ENCODE measurements at places on chromosomes 11 and 22. TPM values are rescaled to one million over a fixed set of nuclear protein-coding genes. Genes with fewer than 3 reads are reported as not detected.

OR2AG1 gene
- total RNA-seq, result not detected

TPCN2 gene
- total RNA-seq, result 2.0 TPM

DNAJB13 gene
- total RNA-seq, result not detected

AQP11 gene
- total RNA-seq, result 15.3 TPM

NLRP14 gene
- not detected for total RNA-seq

GRCh38 chr11:112042161-112042960 lies 17.2 kb downstream of the DLAT start:
- DNase-seq, result no peak

- DNase-seq, result peak; percentile 27
Measured at GRCh38 chr11:118572981-118573550, 857 bp downstream of the ARCN1 start.

DNA sequence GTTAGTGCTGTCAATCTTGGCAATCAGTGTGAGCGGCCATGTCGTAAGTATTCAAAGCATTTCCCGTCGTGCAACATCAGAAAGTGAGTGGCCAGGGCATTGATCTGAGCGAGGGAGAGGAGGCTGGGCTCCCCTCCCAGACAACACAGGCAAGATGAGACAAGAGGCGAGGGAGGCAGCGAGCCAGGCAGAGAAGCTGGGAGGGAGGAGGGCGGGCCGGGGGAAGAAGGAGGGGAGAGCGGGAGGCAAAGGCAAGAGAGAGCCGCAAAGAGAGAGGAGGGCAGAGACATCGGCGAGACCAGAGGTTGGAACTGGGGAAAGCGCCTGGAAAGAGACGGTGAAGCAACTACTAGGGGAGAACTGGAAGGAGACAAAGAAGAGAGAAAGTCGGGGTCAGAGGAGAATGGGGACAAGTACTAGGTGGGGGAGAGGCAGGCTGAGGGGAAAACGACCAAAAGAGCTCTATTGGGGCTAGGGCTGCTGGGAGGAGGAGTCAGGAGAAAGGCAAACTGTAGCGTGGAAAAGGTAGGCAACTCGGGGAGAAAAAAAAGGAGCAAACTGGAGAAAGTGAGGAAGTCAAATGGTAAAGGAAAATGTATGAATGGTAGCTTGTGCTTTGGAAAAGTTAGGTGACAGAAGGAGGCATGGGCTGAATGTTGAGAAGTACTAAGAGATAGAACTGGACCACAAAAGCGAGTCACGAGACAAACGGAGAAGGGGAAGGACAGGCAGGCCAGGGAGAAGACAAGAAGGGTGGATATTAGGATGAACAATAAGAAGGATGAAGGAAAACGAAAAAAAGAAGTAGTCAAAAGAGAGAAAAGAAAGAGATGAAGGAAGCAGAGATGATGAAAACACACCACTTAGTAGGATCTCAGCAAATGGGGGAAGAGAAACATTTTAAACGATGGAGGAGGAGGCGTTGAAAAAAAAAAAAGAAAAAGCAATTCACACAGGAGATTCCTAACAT lies 130.5 kb upstream of the C11orf58 start:
- DNase-seq, result no peak

DNA sequence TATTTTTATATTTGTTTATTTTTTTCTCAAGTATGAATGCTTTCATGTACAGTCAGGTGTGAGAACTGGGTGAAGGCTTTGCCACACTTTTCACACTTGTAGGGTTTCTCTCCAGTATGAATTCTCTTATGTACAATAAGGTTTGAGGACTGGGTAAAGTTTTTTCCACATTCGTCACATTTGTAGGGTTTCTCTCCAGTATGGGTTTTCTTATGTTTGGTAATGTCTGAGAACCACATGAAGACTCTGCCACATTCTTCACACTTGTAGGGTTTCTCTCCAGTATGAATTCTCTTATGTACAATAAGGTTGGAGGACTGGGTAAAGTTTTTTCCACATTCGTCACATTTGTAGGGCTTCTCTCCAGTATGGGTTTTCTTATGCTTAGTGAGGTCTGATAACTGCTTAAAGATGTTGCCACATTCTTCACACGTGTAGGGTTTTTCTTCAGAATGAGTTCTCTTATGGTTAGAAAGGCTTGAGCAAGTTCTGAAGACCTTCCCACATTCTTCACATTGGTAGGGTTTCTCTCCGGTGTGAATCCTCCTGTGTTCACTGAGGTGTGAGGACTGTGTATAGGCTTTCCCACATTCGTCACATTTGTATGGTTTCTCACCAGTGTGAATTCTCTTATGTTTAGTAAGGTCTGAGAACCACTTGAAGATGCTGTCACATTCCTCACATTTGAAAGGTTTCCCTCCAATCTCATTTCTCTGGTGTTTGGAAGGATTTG lies 19.7 kb downstream of the ZNF195 start:
- no peak for DNase-seq

GRCh38 chr11:35588627-35589026 lies 29.6 kb upstream of the FJX1 start:
- DNase-seq, result no peak

DNA sequence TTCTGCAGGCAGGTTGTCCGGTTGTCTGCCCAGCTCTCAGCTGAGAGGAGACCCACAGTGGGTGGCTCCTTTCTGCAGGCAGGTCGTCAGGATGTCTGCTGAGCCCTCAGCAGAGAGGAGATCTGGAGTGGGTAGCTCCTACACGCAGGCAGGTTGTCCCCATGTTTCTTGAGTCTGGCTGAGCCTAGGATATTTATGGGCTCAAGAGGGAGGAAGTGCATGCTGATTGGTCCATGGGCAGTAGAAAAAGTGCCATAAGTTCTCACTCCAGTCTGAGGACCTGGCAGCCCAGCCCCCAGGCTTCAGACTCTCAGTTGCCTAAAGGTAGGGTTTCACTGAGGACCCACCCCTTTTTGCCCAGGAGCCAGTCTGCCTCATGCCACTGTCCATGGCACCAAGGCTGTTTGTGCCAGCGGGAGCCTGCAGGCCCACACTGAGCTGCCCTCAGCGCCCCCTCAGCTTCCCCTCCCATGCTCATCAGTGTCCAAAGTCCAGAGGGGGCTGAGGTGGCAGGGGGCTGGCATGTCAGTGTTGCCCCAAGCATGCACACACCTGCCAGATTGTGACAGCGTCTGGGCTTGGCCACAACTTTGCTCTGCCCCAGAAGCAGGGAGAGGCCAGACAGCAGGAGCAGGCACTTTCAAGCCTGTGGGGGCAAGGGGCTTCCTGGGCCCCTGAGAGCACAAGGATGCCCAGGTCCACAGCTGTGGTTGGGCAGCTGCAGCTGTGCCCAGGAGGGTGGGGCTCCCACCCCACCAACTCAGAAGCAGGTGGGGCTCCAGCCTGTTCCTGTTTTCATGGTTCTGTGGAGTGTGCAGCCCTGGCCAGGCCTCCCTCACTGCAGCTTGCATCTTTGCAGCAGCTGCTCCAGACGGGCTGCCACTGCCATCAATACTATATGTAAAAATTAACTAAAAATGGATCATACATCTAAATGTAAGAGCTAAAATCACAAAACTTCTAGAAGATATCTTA lies 3.8 kb upstream of the RNF141 start:
- no peak for DNase-seq

Data from HepG2 (cell line).